ENCODE measurements at places on chromosomes 2 and 18. TPM values are rescaled to one million over a fixed set of nuclear protein-coding genes. Genes with fewer than 3 reads are reported as not detected.

DNA sequence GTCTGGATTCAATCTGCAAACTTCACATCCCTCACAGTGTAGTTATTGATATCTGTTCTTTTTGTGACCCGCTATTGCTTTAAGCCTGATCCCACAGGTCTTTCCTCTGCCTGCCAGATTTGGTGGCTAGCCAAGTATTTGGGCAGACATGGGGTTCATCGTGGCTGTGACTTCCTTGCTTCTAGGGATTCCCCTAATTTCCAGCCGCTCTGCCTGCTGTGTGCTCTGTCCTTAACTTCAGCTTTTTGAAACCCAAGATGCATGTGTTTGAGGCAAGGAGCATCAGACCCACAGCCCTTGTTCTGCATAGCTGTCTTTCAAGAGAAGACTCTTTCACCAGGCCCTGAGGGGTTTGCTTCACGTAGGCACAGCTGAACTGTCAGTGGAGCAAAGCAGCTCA, 54.2 kb downstream of the NCAPH start:
- H3K27ac ChIP-seq: no peak overlapping the region
- no peak for DNase-seq
- H3K4me3 ChIP-seq: no peak overlapping the region

- H3K27ac ChIP-seq: no peak overlapping the region
- no peaks in the 10 kb centered on the region for H3K4me1 ChIP-seq
- H3K27me3 ChIP-seq: peaks cover 37% of the 10 kb centered on the region
- no peak for DNase-seq
Observed at GRCh38 chr2:84880395-84880644, 564 bp downstream of the TRABD2A start.

DNA sequence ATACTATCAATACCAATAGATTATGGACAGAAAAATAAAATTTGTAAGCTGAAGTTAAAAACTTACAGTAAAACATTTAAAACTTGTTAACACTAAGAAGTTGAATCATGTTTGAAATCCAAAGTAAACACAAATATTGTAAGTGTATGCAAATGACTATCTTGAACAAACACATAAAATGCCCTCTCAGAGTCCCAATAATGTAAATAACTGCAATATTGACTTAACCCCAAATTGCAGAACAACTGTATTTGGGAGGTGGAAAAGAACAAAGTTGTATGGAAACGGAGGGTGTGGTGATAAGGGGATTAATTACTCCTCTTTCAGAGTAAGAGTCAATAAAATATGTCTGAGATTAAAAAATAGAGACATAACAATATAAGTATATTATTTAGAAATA, 140.0 kb upstream of the NOL4 start:
- no peak overlapping the region for H3K4me3 ChIP-seq
- H3K4me1 ChIP-seq: no peaks in the 10 kb centered on the region
- H3K27ac ChIP-seq: no peak overlapping the region
- H3K27me3 ChIP-seq: no peaks in the 10 kb centered on the region
- H3K36me3 ChIP-seq: no peaks in the 10 kb centered on the region
- no peak for DNase-seq

DNA sequence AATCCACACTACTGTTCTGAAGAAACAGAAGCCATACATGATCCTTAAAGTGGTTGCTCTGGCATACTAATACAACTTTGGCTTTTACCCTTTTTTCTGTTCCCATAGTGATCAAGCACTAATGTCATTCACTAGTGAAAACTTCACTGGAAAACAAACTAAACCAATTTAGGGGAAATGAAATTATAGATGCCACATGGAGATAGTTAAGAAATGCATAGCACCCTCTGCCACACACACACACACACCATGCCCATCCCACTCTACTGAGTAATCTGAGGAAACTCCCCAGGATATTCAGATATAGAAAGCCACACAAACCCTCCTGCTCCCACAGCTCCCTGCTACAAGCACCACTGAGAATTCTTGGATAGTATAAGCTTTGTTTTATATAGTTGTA, 39.1 kb downstream of the SLC3A1 start:
- H3K27me3 ChIP-seq: no peaks in the 10 kb centered on the region
- no peak overlapping the region for H3K27ac ChIP-seq
- no peak for DNase-seq
- no peak overlapping the region for H3K4me3 ChIP-seq
- no peaks in the 10 kb centered on the region for H3K4me1 ChIP-seq

- no peaks in the 10 kb centered on the region for H3K27me3 ChIP-seq
- H3K36me3 ChIP-seq: no peaks in the 10 kb centered on the region
- H3K4me1 ChIP-seq: no peaks in the 10 kb centered on the region
- no peak overlapping the region for H3K4me3 ChIP-seq
- no peak overlapping the region for H3K27ac ChIP-seq
- DNase-seq: no peak
Observed at GRCh38 chr18:75612456-75612855, 185.0 kb upstream of the SMIM21 start.

LYG1 gene
- 0.68 TPM for polyA plus RNA-seq

IL1A gene
- polyA plus RNA-seq: 0.32 TPM

Measured in H1 (cell line).